Activated naive CD4-positive, alpha-beta T cell (primary cell): ENCODE measurements at places on chromosomes 16 and 17.
A peak's percentile ranks its signal among the peaks of the same experiment; 100 is the strongest.

GRCh38 chr17:80981929-80982425 lies 9.7 kb upstream of the CHMP6 start:
- DNase-seq: no peak

DNA sequence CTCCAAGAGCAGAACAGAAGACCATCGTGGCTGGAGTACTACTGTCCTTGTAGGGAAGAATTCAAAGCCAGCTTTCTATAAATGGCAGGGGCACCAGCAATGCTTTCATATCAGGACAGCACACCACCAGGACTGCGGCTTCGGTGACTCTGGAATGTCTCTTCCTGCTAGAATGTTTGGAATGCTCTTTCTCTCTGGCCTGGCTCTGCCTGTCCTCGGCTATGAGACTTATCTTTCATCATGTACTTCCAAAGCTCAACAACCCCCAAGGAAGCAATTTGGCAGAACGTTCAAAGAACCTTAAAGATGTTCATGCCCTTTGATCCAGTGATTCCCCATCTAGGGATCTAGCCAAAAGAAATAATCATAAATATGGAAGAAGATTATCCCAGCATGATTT lies 52.7 kb upstream of the NOG start:
- no peak for DNase-seq

DNA sequence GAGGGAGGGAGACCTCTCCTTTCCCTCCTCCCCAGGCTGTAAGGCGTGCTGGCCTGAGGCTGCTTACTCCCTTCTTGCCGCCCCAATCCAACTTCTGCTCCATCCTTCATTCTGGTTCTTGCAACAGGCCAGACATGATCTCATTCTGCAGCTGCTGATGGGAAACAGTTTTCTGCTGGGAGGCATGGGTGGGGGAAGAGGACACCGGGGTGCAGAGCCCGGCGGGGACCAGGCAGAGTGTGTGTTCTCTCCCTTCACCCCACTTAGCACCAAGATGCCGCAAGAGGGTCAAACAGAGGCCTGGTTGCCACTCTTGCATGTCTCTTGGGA lies 1.4 kb downstream of the SARM1 start:
- no peak for DNase-seq

GRCh38 chr16:4091240-4092012 lies 24.8 kb downstream of the ADCY9 start:
- DNase-seq: no peak

DNA sequence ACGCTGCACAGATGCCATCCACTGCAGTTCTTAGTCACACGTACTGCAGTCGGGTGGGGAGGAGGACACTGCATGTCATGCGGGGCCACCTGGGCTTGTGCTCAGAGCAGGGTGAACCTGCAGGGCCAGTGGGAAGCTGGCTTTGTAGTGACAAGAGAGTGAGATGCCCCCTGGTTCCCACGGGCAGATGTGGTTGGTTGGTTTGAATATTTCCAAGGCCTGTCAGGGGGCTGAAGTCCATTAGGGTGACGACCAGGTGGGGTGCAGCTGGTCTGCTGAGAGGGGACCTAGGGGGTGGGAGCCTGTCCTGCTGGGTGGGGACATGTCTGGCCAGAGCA lies 14.3 kb downstream of the ZNF213 start:
- DNase-seq: no peak

DNA sequence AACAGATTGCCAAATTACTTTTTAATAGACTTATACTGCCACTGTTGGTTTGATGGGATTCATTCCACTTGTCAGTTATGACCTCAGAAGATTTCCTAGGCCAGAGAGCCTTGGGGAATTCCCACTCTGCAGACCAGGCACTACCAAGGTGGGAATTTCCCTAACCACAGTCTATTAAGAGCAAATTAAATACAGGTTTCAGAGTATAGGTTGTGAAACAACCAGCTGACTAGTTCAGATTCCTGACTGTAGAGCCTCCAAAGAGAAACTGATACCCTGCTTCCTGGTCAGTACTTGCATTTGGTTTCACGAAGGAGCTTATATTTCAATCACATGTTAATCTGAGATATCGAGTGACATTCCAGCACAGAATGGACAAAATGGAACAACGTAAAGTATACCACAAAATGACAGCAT lies 186.5 kb downstream of the STX8 start:
- no peak for DNase-seq

- peak; percentile 22 for DNase-seq
These were observed at the start of gene ABCC1 for GRCh38 chr16:15949210-15950160. TSS of gene ABCC1 (plus strand) at chr16:15949616. CDS start at chr16:15949752, 136 bp downstream.

DNA sequence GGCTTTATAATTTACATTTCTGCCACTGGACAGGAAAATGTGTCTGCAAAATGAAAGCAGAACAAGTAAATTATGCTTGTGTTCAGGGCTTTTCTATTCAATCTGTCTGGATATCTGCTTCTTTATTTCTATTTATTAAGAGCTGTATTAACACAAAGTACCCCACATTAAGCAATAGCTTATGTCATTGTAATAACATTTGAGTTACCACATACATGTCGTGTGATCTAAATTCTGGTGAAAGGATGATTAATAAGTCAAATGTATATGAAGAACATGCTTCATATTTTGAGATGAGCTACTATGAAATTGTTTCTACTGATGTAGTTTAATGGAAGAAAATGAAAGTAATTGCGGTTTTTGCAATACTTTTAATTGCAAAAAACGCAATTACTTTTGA lies 238.2 kb downstream of the KCNJ2 start:
- no peak for DNase-seq

DNA sequence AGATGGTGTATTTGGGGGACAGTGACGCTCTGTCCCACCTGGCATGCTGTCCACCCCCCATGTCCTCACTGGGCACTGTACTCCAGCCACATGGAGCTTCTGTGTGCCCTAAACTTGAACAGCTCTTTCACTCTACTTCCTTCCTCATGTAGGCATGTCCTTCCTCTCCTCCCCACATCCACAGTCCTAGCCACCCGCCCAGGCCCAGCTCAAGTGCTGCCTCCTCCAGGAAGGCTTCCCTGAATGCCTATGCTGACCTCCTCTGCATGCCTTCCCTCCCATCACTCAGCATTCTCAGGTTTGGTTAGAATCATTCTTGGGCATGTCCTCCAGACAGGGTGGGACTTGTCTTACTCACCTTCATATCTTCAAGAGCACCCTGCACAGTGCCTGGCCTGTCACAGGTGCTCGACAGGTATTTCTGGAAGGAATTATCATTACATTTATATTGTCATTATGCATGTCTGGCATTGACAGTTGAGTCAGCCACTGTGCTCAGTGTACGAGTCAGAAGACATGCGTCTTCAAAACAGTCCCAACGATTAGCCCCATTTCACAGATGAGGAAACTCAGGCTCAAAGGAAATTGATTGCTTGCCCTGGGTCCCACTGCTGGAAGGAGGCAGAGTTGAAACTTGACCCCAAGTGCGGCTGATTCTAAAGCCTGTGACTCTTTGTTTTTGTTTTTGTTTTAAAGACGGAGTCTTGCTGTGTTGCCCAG lies 42.1 kb upstream of the TOB1 start:
- DNase-seq: no peak

GRCh38 chr16:66219491-66219890 lies 147.0 kb upstream of the CDH5 start:
- DNase-seq: no peak

DNA sequence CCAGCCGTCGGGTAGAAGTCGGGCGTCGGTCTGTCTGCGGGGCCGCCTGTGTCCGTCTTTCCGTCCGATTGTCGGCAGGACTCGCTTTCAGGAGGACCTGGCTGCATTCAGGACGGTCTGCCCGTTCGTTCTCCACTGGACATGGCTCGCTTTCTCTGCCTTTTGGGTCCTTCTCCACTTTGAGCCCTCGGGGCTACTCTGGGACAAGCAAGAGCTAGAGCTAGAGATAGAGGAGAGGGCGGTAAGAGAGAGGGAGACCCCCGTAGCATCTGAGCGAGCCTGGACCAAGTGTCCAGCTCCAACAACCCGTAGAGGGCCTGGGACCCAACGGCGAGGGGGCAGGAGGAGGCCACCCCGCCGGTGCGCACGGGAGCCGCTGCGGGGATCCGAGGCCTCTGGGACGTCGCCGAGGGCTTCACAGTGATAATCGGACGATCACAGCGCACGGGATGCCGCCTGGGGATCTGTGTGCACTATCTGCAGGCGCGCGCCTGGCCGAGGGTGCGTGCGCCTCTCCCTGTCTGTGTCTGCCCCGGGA lies 4.5 kb downstream of the TBX4 start:
- DNase-seq: no peak

DNA sequence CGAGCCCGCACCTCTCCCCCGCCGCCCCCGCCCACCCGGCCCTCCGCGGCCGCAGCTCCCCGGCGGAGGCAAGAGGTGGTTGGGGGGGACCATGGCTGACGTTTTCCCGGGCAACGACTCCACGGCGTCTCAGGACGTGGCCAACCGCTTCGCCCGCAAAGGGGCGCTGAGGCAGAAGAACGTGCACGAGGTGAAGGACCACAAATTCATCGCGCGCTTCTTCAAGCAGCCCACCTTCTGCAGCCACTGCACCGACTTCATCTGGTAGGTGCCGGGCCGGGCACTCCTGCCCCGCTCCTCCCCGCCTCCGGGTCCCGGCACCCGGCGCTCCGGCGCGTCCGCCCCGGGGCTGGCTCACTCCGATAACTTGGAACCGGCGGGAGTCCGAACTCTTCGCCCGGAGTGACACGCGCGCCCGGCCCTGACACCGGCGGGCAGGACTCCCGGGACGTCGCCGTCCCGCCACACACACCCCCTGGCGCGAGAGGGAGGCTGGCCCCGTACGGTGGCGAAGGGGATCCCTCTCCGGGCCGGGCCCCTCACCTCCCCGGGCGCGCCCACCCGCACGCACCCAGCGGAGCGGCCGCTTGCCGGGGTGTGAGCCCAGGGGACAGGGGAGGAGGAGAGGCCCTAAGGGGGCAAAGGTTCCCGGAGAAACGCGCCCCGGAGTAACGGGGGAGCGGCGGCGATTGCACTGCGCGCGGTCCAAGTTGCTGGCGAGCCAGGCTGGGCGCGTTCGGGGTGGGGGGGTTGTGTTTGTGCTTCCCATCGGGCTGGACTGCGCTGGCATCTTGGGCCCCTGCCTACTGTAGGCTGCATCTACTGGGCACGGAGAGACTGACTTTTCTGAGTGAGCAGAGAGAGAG lies 581 bp downstream of the PRKCA start:
- DNase-seq: peak; percentile 32

DNA sequence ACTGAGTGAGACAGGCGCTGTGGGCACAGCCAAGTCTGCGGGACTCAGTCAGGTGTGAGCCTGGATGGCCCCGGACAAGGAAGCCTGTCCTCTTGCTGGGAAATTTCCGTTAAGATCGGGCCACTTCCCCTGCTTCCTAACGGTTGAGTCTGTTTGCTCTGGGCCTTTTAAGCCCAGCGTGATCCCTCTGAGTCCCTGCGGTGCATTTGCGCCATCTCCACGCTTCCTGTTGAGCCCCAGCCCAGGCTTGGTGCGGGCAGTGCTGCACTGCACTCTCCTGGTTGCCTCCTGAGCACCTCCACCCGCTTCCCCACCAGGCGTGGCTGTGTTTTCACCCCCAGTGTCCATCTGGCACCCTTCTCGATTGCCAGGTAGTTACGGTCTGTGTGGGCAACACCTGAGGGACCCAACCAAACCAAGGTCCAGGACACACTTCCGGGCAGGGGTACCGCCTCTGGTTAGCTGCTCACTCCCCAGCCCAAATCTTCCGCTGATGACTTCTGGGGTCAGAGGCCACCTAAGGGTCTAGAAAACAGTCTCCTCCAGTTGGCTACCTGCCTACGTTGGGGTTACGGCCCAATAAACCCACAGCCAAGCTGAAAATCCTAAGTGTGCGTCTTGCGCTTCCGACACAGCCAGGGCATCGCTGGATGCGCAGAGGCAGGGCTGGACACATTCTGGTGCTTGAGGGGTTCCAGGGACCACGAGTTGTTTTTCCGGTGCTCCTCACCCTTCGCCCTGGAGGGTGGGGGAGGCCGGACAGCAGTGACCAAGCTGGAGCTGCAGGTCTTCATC lies 1.4 kb upstream of the SLC25A10 start:
- DNase-seq: no peak

- DNase-seq: no peak
These were observed 532 bp downstream of the ARRB2 start for GRCh38 chr17:4710693-4711634.

GRCh38 chr16:71570144-71570543 lies 6.7 kb downstream of the TAT start:
- DNase-seq: no peak

DNA sequence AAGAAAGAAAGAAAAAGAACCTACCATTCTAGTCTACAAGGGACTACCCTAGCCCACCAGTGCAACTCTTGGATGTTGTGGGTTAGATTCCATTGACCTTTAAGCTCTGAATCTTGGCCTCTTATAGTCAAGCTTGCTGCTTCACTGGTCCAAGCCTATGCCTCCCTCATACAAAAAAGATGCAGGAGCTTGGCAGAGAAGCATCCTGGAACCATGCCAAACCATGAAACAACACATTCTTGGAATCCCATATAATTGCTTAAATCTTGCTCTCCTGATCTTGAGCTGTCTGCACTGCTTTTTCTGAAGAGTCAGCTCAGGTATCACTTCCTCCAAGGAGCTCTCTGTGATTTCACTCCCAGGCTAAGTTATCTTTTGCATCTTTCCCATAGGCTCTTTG lies 117.9 kb upstream of the GPR139 start:
- no peak for DNase-seq

- DNase-seq: no peak
These were observed 14.2 kb upstream of the CACNG4 start for GRCh38 chr17:66950325-66950724.

GRCh38 chr16:25176136-25176535 lies 40.6 kb upstream of the AQP8 start:
- DNase-seq: no peak

GRCh38 chr16:79211586-79211985 lies 389.0 kb downstream of the MAF start:
- no peak for DNase-seq

GRCh38 chr16:2500918-2501750 lies 12.6 kb upstream of the ATP6V0C start:
- DNase-seq: peak; percentile 74

GRCh38 chr16:48353565-48354163 lies 31.5 kb downstream of the SIAH1 start:
- DNase-seq: peak; percentile 28

DNA sequence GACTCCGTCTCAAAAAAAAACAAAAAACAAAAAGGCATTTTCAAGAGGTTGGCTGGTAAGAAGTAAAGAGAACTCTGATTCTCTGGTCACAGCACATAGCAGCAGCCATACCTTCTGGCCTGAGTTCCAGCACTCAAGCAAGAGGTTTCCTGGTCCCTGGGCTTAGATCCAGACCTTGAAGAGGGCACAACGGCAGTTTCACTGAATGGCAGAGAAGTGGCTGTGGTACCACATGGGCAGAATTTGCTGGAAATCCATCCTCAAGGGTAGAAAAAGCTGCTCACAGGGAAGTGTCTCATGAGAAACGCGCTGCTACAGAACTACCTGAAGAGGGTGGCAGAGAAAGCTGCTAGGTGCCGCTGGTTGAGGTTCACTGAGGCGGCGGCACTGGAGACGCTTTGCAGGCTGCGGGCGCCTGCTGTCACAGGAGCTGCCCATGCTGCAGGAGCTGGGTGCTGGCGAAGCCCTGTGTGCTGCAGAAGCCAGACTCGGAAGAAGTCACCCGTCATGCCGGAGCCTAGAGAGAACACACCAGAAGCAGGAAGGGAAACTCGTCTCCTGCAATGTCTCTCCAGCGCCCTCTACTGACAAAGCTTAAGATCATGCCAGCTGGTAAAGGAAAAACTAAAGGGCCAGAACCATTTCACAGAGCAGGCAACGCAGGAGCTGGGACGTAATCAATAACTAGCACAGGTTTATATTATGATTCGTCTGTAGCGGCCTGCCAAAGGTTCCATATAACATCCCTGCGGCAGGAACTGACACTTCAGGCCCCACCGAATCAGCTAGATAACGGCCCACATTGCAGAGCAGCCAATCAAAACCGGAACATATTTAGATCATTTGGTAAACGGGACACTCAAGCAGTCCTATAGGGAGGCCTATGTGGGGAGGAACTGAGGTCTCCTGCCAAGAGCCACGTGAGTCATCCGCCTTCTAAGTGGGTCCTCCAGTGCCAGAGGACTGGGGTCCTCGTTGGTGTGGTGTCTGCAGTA lies 5.4 kb upstream of the ZNF213 start:
- DNase-seq: peak; percentile 46
